CD4-positive, CD25-positive, alpha-beta regulatory T cell (primary cell): ENCODE measurements at places on chromosomes 16 and 17.
A peak's percentile ranks its signal among the peaks of the same experiment; 100 is the strongest.

- no peak for DNase-seq
- no peaks in the 10 kb centered on the region for H3K27me3 ChIP-seq
- no peak overlapping the region for H3K27ac ChIP-seq
- H3K36me3 ChIP-seq, result peaks cover 38% of the 10 kb centered on the region
These were observed 23.3 kb upstream of the RASL10B start for GRCh38 chr17:35708149-35708548.

DNA sequence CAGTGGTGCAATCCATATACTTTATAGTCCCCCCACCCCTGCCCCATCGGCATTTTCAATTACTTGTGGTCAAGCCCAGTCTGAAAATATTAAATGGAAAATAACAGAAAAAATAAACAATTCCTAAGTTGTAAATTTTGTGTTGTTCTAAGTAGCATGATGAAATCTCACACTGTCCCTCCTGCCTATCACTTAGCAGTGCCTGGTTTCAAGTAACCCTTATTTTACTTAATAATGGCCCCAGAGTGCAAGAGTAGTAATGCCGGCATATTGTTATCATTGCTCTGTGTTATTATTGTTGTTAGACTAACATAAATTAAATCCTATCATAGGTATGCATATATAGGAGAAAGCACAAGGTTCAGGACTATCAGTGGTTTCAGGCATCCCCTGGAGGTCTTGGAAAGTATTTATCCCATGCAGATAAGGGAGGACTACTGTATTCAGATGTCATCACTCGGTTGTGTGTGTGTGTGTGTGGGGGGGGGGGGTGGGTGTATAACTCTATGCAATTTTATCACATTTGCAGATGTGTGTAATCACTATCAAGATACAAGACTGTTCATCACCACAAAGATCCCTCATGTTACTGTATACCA, 9.3 kb downstream of the UBE2G1 start:
- no peak for DNase-seq
- H3K4me1 ChIP-seq, result peaks cover 38% of the 10 kb centered on the region
- H3K36me3 ChIP-seq, result peaks cover 3% of the 10 kb centered on the region

GRCh38 chr16:69909760-69910159, 41.4 kb upstream of the CLEC18A start:
- no peak overlapping the region for H3K4me3 ChIP-seq
- H3K4me1 ChIP-seq, result no peaks in the 10 kb centered on the region
- DNase-seq, result no peak
- no peak overlapping the region for H3K27ac ChIP-seq
- peaks cover 47% of the 10 kb centered on the region for H3K36me3 ChIP-seq

DNA sequence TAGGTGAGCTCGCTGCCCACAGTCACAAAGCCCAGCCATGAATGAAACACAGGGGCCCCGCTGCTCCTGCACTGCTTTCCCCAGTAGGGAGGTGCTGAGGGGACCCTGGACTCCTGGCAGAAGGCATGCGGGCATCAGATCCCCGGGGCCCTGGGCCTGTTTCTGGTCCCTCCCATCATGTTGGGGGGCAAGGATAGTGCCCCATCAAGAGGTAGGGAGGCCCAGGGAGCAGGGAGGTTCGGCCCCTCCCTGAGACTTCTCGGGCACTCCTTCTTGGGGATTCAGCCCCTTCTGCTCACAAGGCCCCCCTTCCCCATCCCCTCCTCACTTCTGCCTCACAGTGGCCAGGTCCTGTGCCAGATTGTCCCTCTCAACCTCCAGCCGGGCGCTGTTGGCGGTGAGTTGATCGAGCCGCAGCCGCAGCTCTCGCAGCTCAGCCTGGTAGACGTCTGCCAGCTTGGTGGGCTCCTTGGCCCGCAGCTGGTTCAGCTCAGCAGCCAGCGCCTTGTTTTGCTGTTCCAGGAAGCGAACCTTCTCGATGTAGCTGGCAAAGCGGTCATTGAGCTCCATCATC, 515 bp downstream of the GFAP start:
- no peak overlapping the region for H3K4me3 ChIP-seq
- H3K4me1 ChIP-seq, result peaks cover 7% of the 10 kb centered on the region
- H3K27me3 ChIP-seq, result peaks cover 3% of the 10 kb centered on the region
- no peak overlapping the region for H3K27ac ChIP-seq
- H3K36me3 ChIP-seq, result no peaks in the 10 kb centered on the region

- no peak overlapping the region for H3K4me3 ChIP-seq
- peak; percentile 27 for DNase-seq
- peaks cover 57% of the 10 kb centered on the region for H3K4me1 ChIP-seq
- no peaks in the 10 kb centered on the region for H3K27me3 ChIP-seq
These were observed 1.5 kb upstream of the GSE1 start for GRCh38 chr16:85611444-85612190.

DNA sequence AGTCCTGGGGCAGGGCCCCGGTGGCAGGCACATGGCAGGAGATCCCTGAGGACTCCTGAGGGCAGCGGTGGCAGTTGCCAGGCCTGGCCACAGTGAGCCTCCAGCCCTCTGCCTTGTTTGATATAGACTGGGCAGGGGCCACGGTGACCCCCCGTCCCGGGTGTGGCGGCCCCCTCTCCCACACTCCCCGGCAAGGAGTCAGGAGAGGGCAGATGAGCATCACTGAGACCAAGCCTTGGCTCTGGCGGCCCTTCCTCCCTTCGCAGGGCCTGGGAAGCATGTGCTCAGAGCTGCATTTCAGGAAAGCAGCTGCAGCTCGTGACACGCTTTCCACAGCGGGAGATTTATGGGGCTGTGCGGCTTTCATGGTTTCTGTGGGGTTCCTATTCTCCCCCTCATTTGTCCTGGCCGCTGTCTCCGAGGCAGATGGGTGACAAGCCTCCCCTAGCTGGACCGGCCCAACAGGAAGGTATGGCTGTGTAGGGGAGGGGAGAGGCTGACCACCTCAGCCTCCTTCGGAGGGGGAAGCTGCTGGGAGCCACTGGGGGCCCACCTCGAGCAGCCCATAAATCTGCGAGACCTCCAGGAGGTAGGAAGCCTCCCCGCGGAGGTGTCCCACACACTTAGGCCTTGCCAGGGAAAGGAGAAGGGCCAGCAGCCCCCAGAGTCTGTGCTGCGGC, 211.4 kb downstream of the NTN1 start:
- no peaks in the 10 kb centered on the region for H3K27me3 ChIP-seq
- no peaks in the 10 kb centered on the region for H3K4me1 ChIP-seq
- no peaks in the 10 kb centered on the region for H3K36me3 ChIP-seq
- no peak overlapping the region for H3K27ac ChIP-seq

- H3K27ac ChIP-seq, result peak overlapping the region; percentile 90
- H3K4me1 ChIP-seq, result peaks cover 71% of the 10 kb centered on the region
- peak; percentile 64 for DNase-seq
- peak overlapping the region; percentile 65 for H3K4me3 ChIP-seq
These were observed 2.3 kb upstream of the ACTG1 start for GRCh38 chr17:81514739-81515529.

GRCh38 chr16:48788475-48788874, 178.5 kb upstream of the N4BP1 start:
- no peak overlapping the region for H3K27ac ChIP-seq
- H3K4me3 ChIP-seq, result no peak overlapping the region
- DNase-seq, result no peak

- peaks cover 13% of the 10 kb centered on the region for H3K4me1 ChIP-seq
- no peak overlapping the region for H3K4me3 ChIP-seq
- H3K27ac ChIP-seq, result no peak overlapping the region
These were observed 16.1 kb upstream of the GSDMA start for GRCh38 chr17:39946551-39947330.

DNA sequence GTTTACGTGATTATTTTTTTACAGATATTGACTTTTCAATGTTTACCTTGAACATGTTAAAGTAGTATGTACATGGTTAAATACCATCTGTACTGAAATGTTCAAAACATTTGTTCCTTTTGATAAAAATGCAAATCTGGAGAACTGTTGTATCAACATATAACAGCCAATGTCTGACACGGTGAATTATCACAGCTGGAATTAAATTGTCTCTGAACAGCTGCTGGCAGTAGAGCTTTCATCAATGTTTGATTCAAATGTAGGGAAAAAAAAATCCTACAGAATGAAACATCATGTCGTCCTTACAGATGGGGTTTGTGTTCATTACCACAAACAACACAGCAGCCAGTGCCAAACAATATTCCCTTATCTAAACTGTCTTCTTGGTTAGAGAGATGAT, 79.9 kb downstream of the TOX3 start:
- DNase-seq, result no peak
- no peaks in the 10 kb centered on the region for H3K4me1 ChIP-seq
- H3K4me3 ChIP-seq, result no peak overlapping the region
- no peak overlapping the region for H3K27ac ChIP-seq

DNA sequence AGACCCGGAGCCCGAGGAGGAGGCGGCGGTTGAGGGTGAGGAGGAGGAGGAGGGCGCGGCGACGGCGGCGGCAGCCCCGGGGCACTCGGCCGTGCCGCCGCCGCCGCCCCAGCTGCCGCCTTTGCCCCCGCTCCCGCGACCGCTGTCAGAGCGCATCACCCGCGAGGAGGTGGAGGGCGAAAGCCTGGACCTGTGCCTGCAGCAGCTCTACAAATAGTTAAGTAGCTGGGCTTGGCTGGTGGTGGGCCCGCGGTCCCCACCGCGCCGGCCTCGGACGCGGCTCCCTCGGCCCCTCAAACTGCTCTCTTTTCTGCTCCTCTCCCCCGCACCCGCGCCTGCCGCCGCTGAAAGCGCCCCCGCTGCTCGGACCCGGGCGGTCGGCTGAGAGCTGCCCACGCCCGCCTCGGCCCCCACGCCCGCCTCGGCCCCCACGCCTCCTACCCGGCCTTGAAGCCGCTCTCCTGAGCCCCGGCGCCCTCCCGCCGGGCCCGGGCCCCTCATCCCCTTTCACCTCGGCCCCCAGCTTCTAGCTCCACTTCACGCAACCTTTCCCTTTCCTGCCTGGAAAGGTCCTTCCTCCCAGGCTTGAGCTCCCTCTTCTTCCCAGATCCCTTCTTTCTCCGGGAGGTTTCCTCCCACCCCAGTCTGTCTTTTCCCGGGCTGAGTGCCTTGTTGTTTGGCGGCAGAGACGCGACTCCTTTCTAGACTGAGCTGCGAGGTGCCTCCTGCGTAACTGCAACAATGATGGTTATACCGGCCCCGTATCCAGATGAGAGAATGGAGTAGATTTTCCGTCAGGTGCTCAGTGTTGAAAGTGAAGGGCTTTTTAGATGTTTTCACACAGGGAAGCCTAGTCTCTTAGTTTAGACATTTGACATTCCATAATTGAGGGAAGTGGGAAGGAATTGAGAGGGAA, 850 bp downstream of the PPM1E start:
- H3K4me3 ChIP-seq, result peak overlapping the region; percentile 35
- H3K36me3 ChIP-seq, result no peaks in the 10 kb centered on the region
- no peak overlapping the region for H3K27ac ChIP-seq
- peaks cover 41% of the 10 kb centered on the region for H3K27me3 ChIP-seq
- peaks cover 22% of the 10 kb centered on the region for H3K4me1 ChIP-seq

DNA sequence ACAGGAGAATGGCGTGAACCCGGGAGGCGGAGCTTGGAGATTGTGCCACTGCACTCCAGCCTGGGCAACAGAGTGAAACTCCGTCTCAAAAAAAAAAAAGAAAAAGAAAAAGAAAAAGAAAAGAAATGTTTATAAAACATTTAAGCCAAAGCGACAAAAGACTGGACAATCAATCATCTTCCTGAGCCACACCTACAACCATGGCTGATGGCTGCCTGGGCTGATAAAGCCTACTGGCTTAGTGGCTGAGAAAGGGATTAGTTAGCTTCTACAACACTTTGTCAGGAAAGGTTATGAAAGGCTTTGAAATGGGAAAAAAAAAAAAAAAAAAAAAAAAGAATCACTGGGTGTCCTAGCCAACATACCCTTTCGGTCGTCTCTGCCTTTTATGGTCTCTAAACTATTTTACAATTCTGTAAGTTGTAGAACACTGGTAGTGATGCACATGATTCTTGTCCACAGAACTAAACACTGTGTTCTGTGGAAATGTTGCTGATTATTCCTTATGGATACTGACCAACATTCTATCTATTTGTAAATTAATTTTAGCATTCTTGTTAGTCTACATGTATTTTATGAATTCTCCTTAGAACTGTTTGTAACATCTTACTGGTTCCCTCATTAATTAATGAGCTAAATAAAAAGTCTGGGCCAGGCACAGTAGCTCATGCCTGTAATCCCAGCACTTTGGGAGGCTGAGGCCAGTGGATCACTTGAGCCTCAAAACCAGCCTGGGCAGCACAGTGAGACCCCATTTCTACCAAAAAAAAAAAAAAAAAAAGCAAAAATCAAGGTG, 45.5 kb downstream of the ZZEF1 start:
- DNase-seq, result no peak
- no peak overlapping the region for H3K4me3 ChIP-seq
- peaks cover 88% of the 10 kb centered on the region for H3K36me3 ChIP-seq
- no peaks in the 10 kb centered on the region for H3K4me1 ChIP-seq
- H3K27me3 ChIP-seq, result no peaks in the 10 kb centered on the region
